Activated CD4-positive, CD25-positive, alpha-beta regulatory T cell treated with anti-CD3 and anti-CD28 coated beads, Interleukin-2, amount 50 U/mL, for 16 hours (primary cell): ENCODE measurements at places on chromosomes 1 and 21.

DNA sequence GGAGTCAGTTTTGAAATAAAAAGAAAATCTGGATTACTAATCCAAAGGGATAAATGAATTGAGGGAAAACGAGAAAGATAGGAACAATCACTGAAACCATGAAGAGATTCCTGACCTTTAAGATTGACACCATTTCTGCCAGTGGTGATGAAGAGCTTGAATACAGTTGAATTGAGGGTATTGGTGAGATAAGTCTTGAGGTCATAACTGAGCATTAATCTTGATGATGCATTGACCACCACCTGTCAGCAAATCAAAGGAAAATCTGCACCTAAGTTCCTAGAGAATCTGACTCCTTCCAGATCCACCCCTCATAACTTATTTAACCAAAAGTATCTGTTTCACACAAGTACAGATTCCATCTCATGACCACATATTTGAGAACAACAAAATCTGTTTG lies 21.6 kb downstream of the RPS27 start:
- no peak for DNase-seq

DNA sequence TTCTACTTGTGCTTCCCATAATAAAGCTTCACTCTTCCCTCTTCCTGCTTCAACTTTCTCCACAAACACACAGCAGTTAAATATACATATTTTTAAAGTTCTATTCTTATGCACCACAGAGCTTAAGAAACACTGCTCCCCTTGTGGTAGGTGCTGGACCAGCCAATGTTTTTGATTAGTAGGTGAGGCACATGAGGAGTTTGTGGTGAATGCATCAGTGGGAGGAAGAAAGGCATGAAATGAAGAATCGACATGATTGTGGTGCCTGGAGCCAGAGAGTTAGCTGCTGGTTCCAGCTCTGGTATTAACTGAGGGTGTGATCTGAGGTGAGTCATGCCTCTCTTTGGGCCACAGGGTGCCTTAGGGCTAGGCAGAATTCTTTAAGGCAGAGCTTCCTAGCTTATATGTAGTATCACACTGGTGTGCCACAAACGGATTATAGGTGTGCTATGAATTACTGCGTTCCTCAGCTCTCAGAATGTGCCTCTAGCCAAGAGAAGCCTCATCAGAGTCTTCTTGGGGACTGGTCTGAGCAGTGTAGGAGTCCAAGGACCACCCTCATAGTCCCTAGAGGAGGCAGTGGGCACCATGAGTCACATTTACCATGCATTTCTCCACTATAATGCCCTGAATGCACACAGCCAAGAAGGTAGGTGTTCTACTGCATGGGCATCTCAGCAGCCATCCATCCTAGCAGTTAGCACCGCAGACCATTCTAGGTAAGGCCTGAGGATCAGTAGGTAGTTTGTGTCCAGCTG lies 97.4 kb upstream of the SGIP1 start:
- DNase-seq, result peak; percentile 20

DNA sequence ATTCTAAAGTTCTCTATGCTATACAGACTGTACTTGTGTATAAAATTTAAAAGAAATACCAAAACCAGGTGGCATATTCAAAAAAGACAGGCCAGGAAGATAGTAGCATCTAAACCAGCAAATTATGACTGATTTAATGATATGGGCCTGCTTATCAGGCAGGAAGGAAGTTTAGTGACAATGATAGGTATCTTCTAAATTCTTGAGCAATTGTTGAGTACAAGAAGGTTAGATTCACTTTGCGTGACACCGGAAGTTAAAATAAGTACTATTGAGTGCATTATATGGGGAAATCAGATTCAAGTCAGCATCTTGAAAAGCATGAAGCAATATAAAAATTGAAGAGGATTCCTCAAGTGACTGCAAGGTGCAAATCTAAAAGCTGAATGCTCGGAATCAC lies 186.8 kb upstream of the RGS18 start:
- no peak for DNase-seq

GRCh38 chr1:230431527-230431926 lies 5.4 kb upstream of the PGBD5 start:
- DNase-seq, result no peak

GRCh38 chr1:70061231-70061630 lies 144.1 kb downstream of the LRRC40 start:
- no peak for DNase-seq

DNA sequence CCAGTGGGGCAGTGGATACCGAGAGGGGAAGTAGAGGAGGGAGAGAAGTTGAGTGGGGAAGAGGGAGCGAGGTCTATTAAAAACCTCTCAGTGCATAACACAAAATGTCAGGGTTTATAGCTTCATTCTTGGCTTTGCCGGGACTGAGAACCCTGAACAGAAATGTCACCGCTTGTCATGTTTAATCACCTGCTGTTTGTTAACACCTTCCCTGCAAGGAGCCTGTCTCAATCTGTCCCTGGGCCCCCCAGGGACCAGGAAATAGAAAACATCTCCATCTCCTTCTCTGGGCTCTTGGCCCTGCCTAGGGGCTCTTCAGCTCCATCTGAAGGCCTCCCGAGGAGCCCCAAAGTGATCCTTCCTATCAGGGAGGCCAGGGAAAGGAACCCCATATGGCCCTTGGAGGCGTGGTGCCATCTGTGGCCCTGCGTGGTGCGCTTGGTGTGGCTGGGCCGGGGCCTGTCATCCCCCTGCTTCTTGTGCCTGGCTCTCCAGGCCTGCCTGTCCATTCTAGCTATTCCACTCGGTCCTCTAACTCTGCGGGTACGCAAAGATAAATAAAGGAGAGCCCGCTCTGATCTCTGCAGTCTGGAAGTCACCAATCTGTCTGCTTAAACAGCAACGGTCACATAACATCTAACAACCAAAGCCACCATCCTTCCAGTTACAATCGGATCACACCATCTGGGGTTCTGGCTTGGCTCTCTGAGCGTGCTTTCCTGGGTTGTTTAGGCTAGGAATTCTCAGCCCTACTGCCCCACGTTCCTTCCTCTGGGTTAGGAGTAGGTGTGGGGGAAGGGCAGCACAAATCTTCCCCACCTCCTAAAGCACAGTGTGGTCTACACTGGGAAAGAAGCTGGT lies 113.8 kb downstream of the CASZ1 start:
- no peak for DNase-seq

GRCh38 chr1:37021502-37021901 lies 12.8 kb downstream of the GRIK3 start:
- no peak for DNase-seq

DNA sequence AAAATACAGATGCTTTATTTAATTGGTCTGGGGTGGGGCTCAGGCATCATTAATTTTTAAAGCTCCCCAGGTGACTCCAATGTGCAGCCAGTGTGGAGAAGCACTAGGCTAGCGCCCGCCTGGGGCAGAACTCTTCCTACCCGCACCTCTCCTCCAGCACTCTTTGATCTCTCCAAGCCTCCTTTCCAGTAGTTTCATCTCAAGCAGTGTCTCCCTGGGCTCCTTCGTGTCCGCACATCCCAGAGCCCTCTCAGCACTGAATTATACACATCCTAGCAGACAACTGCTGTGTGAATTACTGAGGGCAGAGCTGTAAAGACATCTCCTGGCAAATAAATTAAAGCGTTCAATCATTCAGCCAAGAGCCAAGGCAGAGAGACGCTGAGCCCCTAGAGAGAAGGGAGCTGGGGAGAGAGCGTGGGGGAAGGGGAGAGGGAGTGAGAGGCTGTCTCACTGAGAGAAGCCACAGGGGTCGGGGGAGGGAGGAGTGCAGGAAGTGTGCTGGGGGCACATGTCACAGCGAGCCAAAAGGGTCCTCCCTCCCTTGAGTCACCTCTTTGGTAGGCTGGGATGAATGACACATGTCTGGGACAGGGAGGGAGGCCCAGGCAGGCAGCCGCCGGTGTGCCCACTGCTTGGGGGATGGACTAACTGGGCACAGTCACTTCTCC lies 21.0 kb upstream of the PARP1 start:
- DNase-seq, result no peak

DNA sequence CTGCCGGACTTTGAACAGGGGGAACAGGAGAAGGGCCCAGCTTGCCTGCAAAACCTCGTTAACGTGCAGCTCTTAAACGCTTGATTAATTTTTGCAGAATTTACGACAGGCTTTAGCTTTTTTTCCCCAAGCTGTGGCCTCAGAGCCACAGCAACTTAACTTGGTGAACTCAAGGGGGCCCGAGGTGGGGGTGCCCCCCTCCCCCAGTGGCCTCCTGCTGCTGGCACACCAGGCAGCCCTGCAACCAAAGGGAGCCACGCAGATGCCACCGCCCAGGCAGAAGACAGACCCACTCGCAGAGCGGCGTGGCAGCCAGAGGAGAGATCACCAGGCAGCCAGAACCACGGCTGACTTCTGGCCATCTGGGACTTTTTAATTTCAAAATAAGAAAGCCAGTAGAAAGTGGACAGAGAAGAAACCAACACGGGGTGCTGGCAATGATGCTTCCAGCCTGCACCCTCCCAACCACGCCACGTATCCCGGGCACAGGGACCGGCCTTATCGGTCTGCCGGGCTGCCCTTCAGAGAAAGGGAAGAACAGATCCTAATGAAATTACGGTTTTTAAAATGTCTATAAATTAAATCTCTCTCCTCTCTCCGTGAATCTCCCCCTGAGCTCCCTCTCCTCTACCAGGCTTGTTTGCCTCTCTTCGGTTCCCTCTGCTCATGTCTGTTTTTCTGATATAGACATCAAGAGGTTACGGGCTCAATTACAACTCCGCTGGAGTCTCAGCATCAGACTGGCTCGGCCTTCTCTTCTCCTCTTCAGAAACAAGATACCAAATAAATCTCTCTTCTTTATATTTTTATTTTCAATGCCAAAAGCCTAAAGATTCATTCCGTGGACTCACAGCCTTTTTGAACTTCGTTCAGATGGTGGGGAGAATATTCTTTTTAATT lies 6.4 kb downstream of the CASZ1 start:
- DNase-seq, result no peak

DNA sequence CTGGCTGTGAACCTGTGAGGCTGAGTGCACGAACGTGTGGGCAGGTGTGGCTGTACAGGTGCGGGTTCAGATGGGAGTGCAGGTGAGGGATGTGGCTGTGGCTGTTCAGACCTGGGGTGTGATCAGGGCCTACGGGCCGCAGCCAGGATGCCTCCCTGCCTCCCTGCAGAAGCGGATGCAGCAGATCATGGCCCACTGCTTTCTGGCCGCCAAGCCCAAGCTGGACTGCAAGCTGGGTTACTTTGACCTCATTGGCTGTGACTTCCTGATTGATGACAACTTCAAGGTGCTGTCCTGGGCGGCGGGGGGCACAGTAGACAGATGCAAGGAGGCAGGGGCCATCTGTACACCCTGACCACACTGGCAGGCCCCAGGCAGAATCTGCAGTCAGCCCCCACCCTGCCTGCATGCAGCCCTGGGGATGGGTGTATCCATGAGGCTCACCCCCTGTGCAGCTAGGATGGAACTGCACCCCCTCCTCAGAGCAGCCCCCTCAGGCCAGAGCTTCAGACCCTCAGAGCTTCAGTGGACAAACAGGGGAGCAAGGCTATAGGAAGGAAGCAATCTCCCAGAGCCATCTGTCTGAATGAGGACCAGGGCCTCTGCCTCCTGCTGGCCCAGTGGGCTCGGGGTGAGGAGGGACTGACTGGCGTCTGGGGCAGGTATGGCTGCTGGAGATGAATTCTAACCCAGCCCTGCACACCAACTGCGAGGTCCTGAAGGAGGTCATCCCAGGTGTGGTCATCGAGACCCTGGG lies 9.8 kb downstream of the TNFRSF18 start:
- DNase-seq, result no peak

DNA sequence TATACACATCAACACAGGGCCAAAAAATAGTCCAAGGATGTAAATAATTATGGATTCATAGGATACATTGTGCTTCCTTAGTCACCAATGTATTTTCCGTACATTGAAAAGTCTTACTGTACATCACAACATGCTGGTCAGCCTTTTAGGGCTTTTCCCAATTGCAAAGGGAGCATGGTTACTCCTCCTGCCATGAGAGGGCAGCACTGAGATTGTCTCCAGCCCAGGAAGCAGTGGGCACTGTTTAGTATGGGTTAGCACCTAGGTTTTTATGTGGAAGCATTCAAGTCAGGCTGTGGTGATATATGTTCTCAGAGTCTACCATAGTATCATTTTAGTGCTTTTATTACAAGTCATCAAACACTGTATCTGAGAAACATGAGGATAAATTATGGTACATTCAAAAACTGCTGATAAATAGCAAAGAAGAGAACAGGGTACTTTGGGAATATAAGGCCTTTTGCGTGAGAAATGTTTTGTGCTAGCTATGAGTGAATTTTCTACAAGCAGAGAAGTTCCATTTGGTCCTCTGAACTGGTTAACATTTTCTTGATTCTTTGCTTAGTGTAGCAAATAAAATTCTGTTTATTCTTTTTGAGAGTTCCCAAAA lies 34.0 kb downstream of the ST6GALNAC5 start:
- no peak for DNase-seq

GRCh38 chr21:42112857-42113256 lies 41.7 kb downstream of the UMODL1 start:
- no peak for DNase-seq

DNA sequence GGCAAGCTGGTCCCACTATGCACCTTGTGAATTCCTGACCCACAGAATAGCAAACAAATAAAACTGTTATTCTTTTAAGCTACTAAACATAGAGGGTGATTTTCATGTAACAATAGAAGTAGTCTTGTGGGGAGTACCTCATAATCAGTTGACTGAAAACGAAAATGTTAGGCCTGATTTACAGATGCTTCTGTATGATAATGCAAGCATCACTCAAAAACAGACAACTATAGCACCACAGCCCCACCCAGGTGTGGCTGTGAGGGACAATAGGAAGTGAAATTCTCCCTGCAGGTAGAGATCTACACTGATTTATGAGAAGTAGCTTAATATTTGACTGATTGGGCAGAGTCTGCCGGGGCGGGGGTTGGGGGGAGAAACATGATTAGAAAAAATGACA lies 26.5 kb upstream of the KRTAP19-8 start:
- no peak for DNase-seq

GRCh38 chr1:56193656-56194055 lies 385.7 kb downstream of the PLPP3 start:
- DNase-seq, result no peak
